ENCODE measurements at places on chromosomes 11 and 22.

GRCh38 chr11:70705097-70705496, 306.8 kb downstream of the CTTN start:
- no peak for DNase-seq

DNA sequence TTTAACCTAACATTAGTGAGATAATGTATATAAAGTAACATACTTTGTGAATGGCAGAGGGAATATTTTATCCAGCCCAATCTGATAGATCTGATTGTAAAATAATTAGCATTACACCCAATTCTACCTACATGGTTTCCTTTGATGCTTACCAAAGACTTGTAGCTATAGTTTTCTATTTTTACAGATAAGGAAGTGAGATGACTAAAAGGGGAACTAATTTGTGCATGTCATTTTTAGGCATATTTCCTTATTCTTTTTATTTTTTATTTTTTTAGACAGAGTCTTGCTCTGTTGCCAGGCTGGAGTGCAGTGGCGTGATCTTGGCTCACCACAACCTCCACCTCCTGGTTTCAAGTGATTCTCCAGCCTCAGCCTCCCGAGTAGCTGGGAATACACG, 793.7 kb upstream of the LRRC4C start:
- DNase-seq: no peak

GRCh38 chr11:117906710-117907109, 22.5 kb downstream of the TMPRSS13 start:
- DNase-seq: no peak

- peak; percentile 89 for DNase-seq
Observed at GRCh38 chr11:57410287-57410686, 16.6 kb downstream of the SLC43A3 start.

GRCh38 chr22:17258015-17258787, 39.0 kb upstream of the ADA2 start:
- DNase-seq: peak; percentile 71

GRCh38 chr22:21972293-21972779, 10.3 kb downstream of the TOP3B start:
- peak; percentile 41 for DNase-seq
